ENCODE measurements at places on chromosomes 5 and 9. TPM values are rescaled to one million over a fixed set of nuclear protein-coding genes. Genes with fewer than 3 reads are reported as not detected.

The CARTPT gene
- total RNA-seq, result not detected

The FLT4 gene
- 533 TPM for total RNA-seq

The PCDHB3 gene
- 0.69 TPM for total RNA-seq

The CREBRF gene
- total RNA-seq, result 29.7 TPM

The EIF4E1B gene
- not detected for total RNA-seq

Measured in dermis lymphatic vessel endothelial cell (primary cell).